ENCODE measurements at places on chromosomes 7 and 10. TPM values are rescaled to one million over a fixed set of nuclear protein-coding genes. Genes with fewer than 3 reads are reported as not detected.

The MYL10 gene
- not detected for total RNA-seq

The TWNK gene
- total RNA-seq = 5.8 TPM

The DYDC2 gene
- 4.2 TPM for total RNA-seq

The AGR2 gene
- 93.0 TPM for total RNA-seq

GRCh38 chr10:86363184-86363832 lies 3.3 kb downstream of the GRID1 start:
- DNase-seq = peak; percentile 73

GRCh38 chr10:116039612-116040011 lies 233.4 kb downstream of the GFRA1 start:
- no peak for DNase-seq

GRCh38 chr7:77536017-77536412 lies 1.1 kb upstream of the PTPN12 start:
- no peak for DNase-seq

- no peak for DNase-seq
Measured at GRCh38 chr7:8465338-8465737, 31.9 kb downstream of the NXPH1 start.

GRCh38 chr10:128187788-128188185 lies 61.6 kb upstream of the MKI67 start:
- no peak for DNase-seq

DNA sequence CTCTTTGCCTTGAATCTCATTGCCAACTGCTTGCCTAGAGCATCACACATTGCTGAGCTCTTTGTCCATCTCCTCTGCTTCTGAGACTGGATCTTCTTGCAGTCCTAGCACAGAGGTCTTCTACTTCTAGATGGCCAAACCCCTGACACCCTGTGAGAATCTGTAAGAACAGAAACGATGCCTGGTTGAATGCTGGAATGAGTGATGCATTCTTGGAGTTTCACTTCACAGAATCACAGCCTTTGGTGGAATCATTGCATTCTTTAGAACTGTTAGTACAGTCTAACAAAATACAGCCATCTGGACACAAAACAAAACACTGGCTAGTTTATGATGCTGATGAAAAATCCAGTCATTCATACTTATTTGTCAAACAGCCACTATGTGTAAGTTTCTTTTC lies 141.7 kb upstream of the ITGB1 start:
- no peak for DNase-seq

GRCh38 chr7:47465191-47465590 lies 116.7 kb downstream of the TNS3 start:
- no peak for DNase-seq

DNA sequence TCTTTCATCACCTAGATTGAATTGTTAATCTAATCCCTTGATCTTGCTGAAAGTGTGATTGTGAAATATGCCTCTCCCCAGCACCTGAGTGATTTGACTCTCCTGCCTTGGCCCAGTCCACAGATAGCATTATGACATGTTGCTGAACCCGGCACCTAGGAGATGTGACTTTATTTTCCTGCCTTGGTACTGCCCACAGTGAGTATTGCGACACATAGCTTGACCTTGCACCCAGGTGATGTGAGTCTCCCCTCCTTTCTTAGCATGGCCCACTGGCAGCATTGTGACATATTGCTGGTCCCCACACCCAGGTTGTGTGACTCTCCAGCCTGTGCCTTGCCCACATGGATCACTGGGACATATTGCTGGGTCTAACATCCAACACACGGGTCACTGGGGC lies 32.5 kb upstream of the ZNF107 start:
- no peak for DNase-seq

DNA sequence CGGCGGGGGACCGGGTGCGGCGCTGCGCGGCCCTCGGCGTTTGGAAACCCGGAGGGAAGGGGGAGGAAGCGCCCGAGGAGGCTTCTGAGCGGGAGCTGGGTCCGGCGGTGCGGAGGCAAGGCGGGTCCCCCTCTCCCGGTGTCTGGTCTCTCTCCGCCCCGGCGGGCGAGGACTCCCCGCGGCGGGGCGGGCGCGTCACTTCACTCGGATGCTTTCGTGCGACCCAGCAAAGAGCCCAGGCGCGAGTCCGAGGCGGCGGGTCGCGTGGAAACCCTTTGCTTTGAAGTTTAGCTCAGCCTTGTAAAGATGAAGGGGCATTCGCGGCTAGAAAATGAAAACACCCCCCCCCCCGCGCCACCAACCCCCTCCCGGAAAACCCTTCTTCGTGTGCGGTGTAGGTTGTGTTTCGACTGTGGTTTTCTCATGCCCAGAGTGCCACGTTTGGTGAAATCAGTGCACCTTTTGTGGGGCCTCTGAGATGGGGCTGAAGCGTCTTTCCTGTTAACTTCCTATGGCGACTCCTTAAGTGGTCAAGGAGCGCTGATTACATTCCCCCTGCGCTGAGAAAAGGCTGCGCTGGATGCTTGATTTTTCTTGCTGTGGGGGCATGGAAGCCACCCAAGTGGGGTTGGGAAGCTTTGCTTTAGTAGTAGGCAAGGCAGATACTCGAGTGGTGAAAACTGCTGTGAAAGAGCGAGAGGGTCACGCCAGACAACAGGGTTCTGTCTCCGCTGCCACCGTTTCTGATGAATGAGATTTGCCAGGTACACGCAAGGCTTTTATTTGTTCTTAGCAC lies 876 bp downstream of the GNAI1 start:
- no peak for DNase-seq

- no peak for DNase-seq
Measured at GRCh38 chr7:30910411-30911073, 1.1 kb upstream of the AQP1 start.

DNA sequence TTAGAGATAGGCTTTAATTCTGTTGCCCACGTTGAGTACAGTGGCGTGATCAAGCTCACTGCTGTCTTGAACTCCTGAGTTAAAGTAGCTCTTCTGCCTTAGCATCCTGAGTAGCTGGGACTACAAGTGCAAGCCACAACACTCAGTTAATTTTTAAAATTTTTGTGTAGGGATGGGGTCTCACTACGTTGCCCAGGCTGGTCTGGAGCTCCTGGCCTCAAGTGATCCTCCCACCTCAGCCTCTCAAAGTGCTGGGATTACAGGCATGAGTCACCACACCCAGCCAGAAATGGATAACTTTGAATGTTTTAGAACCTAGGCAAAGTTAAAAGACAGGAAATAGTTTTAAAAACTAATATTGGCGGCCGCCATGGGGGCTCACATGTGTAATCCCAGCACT lies 43.9 kb upstream of the OTUD1 start:
- DNase-seq = no peak

DNA sequence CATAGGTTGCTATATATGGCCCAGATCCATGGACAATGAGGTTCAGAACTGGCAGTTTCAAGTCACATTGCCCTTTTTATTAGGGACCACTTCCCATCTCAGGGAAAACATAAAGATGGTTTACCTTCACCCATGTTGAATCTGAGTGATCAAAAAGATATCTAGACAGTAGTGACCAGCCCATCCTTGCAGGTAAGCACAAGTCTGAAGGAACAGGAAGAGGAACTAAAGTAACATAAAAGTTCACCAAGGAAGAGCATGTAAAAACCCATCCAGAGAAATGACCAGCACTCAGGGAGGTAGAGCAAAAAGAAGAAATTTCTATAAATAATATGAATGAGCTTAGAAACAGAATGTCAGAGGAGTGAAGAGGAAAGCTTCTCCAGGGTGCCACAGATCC lies 382.5 kb downstream of the PARD3 start:
- DNase-seq = no peak

- no peak for DNase-seq
Measured at GRCh38 chr10:60963441-60964256, 19.7 kb upstream of the RHOBTB1 start.

DNA sequence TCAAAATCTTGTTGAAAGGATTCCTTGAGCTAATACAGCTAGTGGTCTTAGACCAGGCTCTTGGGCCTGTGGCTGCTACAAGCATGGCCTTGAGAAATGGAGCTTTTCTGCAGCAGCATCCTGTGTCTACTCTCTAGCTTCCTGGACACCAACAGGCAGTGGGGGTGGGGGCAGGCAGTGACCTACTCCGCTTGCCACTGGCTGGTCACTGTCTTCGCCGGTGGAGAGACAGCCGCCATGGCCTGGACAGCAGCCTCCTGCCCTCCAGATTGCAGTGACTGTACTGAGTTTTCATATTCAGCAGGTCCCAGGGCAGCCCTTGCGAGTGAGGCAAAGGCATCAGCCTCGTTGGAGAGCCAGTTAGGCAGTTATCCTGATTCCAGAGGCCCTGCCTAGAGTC lies 204.6 kb downstream of the HECW1 start:
- no peak for DNase-seq

DNA sequence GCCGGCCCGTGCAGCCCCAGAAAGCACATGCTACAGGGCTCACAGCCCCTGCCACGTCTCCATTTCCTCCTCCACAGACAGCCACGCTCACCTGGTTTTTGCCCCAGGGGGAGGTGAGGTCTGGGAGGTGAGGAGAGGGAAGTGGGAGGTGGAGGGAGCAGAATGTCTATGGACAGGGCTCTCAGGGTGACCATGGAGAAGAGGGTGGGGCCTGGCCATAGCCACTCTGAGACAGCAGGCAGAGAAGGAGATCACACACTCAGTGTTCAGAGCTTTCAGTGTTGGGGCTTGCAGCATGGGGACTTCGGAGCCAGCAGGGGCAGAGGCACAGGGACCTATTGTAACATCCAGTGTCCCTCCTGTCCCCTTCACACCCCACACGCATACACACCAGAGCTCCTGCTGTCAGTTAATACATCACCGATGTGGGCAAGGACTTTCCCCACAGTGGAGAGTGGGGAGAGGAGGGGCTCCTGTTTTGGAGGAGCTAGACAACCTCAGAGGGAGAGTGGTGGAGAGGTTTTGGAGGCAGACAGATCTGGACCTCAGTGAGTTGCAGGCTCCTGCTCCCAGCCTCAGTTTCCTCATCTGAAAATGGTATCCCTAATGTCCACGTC lies 14.4 kb downstream of the WDFY4 start:
- DNase-seq = no peak

GRCh38 chr7:25545124-25546008 lies 317.1 kb upstream of the NPVF start:
- DNase-seq = no peak

All from lower lobe of right lung (tissue), 2 donors.